ENCODE measurements at places on chromosomes 1 and 21. TPM values are rescaled to one million over a fixed set of nuclear protein-coding genes. Genes with fewer than 3 reads are reported as not detected.

The KHDRBS1 gene
- polyA plus RNA-seq = 149 TPM

The KDF1 gene
- polyA plus RNA-seq = not detected

GRCh38 chr1:13543451-13544220 lies 29.8 kb upstream of the LRRC38 start:
- DNase-seq = no peak

DNA sequence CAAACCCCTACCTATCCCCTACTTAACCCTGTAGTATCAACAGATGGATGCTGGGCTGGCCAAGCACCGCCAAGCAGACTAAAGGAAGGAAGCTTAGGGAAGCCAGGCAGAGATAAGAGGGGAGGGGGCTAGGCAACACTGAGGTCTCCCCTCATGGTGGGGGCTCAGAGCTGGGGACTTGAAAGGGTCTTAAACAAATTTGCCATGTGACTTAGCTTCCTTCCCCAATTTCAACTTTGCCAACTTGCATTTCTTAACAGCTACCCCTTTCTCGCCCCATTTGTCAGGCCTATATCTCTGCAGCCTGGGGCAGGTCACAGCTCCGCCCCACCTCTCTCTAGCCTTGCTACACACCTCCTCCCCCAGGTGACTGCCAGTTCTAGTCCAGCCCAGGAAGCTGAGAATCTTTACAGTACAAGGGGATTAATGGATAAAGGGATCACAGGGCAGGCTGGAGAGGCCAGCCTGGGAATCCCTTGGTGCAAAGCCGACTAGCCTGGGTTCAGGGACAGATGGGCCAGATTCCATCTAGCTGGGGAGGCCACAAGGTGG lies 3.4 kb downstream of the KIF21B start:
- DNase-seq = no peak

The CORT gene
- 0.37 TPM for polyA plus RNA-seq

DNA sequence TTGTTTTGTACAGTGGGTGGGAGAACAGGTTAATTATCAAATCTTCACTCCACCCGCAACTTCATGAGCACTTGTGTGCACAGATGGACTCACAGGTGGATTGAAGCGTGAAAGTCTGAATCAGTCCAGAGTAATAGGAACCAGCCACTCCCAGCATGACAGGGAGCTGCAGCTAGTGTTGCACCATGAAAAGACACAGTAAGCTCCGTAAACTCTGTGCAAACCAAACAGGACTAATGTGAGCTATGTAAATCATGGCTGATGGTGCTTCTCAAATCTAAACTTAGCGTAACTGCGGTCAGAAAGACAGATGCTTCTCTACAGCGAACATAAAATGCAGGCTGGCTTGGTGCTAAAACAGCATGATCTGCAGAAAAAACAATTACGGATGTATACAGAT lies 114.4 kb downstream of the CENPF start:
- no peak for DNase-seq

The LPAR3 gene
- polyA plus RNA-seq = not detected

The TMPRSS15 gene
- not detected for polyA plus RNA-seq

DNA sequence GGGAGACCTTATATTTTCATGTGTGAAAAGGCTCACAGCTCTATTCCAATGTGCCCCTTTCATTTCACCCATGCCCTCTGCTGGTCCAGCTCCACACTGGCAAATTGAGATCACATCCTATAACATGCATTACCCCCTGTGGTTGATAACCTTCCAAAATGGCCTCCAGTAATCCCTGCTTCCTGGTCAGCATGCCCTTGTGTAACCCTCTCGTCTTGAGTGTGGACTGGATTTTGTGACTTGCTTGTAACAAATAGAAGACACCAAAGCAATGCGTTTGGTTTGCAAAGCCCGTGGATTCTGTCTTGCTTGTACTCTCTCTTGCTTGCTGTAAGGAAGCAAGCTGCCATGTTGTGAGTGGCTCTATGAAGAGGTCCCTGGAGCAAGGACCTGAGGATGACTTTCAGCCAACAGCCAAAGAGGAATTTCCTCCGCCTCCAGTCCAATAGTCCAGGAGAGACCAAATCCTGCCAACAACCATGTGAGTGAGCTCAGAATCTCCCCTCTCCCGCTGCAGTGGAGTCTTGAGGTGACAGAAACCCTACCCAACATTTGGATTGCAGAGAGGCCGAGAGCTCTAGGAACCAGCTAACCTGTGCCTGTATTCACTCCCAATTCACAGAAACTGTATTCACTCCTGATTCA lies 17.4 kb downstream of the KCNA10 start:
- DNase-seq = no peak

DNA sequence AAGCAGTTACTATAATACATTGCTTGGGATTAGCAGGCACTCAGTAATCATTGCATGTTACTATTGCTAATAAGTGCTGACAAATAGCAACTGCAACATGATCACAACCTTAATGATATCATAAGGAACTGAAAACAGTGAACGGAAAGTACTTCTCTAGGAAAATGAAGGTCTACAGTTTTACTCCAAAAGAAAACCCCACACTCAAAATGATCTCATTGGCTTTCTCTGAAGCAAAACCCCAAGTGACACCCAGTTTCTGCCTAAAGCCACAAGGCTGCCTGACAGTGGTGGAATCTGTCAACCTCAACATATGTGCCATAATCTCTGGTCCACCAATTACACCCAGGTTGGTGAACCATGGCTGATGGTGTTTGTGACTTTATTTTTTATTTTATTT lies 137.6 kb downstream of the PTGER3 start:
- no peak for DNase-seq
